ENCODE measurements at places on chromosomes 6 and 20.

DNA sequence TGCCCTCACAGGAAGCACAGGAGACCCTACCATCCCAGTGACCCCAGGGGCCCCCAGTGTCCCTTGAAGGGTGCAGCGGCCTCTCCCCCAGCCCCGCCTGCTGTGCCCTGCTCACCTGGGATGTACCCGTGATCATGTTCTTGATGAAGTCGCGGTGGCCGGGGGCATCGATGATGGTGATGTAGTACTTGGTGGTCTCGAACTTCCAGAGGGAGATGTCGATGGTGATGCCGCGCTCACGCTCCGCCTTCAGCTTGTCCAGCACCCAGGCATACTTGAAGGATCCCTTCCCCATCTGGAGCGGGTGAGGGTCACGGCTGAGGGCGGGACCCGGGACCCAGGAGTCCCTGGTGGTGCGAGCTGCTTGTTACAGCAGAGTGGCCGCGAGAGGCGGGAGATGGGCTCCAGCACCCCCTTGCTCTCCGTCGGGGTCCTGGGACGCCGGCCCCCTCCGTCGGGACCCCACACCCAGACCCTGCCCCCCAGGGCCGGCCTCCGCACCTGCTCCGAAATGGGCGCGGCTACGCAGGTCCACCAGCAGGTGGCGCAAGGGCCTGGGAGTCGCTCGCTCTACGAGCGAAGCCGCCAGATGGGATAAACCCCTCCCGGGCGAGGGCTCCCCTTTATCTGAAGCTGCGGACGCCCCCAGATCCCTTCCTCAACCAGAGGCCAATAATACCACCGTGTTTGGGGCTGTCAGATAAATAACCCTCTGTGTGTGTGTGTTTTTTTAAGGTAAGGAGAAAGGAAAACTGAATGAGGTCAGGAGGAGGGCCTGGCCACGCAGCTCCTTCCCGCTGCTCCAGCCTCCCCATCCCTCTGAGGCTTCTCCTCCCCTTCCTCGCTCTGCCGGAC, 2.9 kb downstream of the EEF1A2 start:
- peak; percentile 61 for DNase-seq

DNA sequence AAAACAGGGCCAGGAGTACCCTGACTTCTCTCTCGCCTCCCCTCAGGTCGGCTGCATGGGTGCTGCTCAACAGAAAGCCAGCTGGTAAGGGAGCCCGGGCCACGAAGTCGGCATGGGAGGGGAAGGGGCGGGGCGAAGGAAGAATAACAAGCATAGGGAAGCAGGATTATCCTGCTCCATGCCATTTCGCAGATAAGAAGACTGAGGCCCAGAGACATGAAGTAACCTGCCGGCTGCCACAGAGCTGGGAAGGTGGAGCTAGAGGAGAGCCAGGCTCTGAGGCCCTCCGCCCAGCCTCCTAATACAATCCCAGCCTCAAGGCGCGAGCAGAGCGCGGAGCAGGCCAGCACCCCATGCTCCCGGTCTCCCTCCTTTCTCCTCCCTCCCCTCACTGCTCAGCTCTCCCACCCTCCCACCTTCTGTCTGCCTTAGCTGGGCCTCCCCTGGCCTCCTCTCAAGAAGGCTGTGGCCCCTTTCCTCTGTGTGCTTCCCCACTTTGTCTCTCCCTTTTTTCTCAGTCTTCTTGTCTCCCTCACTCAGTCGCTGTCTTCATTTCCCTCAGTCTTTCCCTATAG, 13.2 kb upstream of the HMGA1 start:
- DNase-seq, result no peak

DNA sequence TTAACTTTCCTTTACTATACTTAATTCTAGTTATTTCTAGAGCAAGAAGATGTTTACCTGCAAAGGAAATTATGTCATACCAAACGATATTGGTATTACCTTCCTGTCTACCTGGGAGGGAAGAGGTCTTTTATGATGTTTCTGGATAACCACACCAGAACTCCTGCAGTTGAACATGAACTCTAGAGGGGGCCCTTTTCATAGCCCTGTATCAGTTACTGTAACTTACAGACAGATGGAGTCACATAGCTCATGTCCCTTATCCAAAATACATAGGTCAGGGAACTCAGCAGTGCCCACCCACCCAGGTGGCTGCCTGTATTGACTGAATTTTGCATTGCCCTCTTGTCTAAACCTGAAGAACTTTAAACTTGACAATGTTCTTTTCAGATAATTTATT, 35.1 kb upstream of the MYL9 start:
- DNase-seq, result no peak

- no peak for DNase-seq
Measured at GRCh38 chr6:165325609-165326008, 16.2 kb upstream of the C6orf118 start.

GRCh38 chr6:109701221-109701620, 10.1 kb downstream of the FIG4 start:
- no peak for DNase-seq

DNA sequence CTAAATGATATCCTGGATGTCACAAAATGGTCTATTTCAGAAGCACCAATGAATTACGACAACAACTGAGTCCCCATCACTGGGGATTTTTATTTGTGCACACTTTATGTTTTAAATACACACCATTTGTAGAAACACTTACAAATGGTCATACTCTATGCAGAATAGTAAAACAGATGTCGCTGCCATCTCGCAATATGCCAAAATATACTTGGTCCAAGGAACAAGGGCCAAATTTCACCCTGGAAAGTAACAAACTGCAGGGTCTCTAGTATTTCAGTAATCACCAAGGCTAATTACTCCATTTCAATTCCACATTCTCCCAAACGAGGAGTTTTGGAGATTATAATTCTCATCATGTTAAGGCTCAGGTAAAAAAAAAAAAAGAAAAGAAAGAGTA, 215.2 kb downstream of the LMBRD1 start:
- DNase-seq, result no peak

Measured in stimulated activated CD8-positive, alpha-beta memory T cell treated with anti-CD3 and anti-CD28 coated beads, Interleukin-7, amount 100 ng/mL, for 24 hours (primary cell).